NCI-H2107 (cell line): ENCODE measurements at places on chromosomes 3 and 15.

DNA sequence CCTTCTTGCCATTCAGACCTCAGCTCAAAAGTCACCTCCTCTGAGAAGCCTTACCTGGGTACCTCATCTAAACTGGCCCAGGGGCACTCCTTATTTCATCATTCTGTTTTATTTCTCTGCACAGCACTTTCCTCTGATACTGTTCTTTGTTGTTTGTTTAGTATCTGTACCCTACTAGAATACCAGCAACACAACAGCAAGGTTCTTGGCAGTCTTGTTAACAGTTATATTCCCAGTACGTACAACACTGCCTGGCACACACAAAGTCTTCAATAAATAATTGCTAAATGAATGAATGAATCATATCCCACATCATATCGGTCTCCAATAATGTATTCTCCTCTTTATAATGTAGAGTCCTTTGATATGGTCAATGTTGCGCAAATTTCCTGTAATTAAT is 188.1 kb downstream of the FOXP1 start:
- no peak for DNase-seq

GRCh38 chr3:29536016-29536758 is 255.3 kb downstream of the RBMS3 start:
- no peak for DNase-seq

- DNase-seq: no peak
Observed at GRCh38 chr15:28922707-28923012, 36.9 kb downstream of the APBA2 start.

- no peak for DNase-seq
Observed at GRCh38 chr15:43550527-43551363, 33.3 kb downstream of the MAP1A start.

- no peak for DNase-seq
Observed at GRCh38 chr3:156725682-156726081, 51.3 kb downstream of the TIPARP start.

- DNase-seq: no peak
Observed at GRCh38 chr15:64753480-64754185, 21.8 kb downstream of the RBPMS2 start.

DNA sequence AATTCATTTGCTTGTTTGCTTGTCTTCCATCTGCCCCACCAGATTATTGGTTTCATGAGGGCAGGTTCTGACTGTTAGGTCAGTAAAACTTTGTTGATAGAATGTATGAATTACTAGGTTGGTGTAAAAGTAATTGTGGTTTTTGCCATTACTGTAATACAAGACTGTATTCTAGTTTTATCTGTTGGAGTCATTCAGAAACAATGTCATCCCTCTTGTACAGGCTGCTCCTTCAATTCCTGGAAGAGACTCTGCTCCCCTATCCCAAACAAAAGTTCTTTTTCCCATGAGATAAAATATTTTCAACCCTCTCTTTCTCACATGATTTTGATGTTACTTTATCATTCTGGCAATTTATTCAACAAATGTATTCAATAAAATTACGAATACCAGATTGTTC is 115.0 kb downstream of the CHST2 start:
- DNase-seq: no peak

DNA sequence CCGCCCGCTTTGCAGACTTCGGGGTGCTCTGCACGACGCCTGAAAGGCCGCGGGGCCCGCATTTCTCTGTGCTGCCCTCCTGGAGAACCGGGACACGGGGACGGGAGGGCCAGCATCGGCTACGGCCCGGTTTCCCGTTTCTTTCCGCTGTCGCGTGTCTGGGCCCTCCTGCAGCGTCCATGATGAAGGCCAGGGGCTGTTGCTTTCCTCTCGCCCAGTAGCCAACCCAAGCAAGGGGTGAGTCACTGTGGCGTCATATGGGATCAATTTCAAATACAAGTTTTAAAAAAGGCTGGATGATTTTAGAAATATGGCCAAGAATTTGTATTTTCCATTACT is 435 bp downstream of the SLC35G2 start:
- peak; percentile 49 for DNase-seq

DNA sequence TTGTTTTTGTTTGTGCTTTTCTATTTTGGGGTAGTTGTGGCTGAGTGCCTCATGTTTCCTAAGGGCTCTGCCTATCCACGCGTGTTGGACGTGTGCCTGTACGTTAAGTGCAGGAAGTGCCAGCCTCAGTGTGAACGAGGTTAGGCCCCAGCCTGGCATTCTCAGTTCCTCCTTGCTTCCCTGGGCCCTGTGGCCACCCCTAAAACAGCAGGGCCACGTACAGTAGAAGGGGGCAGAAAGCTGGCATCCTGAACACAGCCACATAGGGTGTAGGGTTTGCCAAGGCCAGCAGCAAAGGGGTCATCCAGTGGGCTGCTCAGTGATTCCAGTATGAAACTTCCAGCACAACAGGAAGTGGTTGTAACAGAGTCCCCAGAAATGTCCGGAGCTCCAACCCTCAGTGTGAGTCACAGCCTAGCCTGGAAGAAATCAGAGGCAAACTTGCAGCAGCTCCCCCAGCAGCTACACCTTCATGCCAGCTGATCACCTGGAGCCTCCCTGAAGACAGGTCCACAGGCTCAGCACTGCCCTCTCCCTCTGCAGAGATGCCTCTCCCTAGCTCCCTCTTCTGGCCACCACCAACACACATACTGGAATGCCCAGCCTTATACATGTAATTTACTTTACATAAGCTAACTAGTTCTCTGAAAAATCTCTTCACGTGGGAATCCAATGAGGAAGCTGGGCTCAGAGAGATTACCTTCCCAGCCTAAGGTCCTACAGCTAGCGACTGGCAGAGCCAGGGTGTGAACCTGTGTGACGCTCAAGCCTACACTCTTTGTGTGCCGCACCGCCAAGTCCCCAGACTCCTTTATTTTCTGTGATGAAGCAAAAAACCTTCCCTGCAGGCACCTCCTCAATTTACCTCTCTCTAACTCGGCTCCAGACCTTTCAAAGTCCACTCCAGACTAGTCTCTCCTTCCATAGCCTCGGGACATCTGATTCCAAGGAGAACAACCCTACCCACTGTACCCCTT is 26.6 kb downstream of the ILDR1 start:
- no peak for DNase-seq

DNA sequence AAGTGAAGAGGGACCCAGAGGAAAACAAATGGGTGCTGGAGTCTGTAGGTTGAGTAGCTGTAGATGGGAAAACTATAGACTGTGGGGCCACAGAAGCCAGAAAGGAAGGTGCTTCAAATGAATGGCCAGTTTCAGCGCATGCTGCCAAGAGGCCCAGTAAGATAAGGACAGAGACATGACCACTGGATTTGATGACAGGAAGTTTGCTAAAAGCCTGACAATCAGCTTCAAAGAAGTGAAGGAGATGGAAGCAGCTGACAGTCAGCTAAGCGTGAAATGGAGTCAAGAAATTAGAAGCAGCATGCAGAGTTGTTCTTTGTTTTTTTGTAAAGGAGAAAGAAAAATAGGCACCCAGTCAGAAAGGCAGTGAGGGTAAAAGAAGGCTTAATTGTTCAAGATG is 24.9 kb downstream of the TXNRD3 start:
- DNase-seq: no peak
